ENCODE measurements at places on chromosomes 12 and 14.

DNA sequence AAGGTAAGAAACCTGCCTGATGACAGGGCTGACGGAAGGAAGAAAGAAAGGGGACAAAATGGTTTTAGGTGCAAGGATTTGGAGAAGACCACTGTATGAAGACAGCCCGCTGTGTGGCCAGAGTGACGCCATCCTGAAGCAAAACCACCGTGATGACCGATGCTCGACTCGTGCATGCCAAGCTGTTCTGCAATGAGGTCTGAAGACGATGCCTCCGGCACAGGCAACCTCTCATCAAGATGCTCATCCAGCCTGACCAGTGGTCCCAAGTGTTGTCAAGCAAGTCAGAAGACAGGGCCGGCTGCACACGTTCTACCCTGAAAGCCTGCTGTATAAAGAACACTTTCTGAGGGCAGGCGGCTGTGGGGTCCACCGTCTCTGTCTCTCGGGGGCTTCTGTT is 34.8 kb downstream of the STX2 start:
- no peak for DNase-seq

- DNase-seq, result no peak
Measured at GRCh38 chr12:574475-575128, 88.6 kb downstream of the NINJ2 start.

DNA sequence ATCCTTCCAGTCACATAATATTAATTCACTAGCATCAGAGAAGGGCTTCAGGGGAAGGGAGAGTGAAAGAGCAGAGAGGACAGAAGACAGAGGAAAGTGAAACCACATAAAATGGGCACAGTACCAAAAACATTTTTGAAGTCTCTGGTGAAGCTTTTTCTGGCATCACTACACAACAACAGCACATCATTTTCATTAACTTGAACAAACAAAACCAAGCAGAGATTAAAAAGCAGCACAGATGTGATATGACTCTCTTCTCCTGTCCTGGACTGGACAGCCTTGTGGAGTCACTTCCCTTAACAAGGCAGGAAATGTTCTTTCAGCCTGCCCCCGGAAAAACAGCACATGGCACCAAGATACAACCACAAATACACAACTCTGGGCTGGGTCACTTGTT is 112.0 kb downstream of the TSPAN8 start:
- no peak for DNase-seq

DNA sequence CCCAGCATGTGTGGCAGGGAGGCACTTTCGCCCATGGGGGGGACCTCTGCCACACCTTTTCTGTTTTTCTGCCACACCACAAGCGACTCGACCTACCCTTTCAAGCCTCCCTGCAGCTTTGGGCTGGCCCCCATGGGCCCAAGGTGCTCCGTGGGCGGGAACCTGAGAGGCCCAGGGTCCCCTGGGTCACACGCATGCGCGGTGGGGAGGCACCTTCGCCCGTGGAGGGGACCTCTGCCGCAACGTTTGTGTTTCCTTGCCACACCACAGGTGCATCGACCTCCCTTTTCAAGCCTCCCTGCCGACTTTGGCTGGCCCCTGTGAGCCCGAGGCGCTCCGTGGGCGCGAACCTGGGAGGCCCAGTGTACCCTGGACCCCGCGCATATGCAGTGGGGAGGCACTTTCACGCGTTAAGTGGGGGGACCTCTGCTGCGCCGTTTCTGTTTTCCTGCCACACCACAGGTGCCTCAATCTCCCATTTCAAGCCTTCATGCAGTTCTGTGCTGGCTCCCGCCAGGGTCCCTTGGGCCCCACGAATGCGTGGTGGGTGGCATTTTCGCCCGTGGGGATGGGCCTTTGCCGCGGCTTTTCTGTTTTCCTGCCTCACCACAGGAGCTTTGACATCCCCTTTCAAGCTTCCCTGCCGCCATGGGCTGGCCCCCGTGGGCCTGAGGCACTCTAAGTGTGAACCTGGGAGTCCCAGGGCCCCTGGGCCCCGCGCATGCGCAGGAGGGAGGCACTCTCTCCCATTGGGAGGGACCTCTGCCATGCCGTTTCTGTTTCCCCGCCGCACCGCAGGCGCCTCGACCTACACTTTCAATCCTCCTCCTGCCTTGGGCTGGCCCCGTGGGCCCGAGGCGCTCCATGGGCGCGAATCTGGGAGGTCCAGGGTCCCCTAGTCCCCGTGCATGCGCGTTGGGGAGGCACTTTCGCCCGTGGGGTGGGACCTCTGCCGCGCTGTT is 332.2 kb downstream of the ALG10 start:
- no peak for DNase-seq

DNA sequence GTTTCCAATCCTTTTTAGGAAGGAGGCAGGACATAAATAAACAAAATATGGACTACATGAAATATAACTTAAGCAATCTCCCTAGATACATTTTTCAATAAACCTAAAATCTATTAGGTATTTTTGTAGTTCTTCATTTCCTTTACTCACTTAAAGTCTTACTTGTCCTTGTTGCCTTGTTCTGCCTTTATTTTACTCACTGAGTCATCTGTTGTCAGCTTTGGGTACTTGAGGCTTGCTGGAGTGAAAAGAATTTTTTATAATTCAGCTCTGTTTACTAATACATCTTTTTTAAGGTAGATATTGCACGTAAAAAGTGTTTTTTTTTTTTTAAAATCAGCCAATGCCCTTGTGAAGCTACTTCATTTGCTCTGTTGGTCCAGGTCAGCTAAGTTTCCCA is 216.2 kb downstream of the PELI2 start:
- no peak for DNase-seq

DNA sequence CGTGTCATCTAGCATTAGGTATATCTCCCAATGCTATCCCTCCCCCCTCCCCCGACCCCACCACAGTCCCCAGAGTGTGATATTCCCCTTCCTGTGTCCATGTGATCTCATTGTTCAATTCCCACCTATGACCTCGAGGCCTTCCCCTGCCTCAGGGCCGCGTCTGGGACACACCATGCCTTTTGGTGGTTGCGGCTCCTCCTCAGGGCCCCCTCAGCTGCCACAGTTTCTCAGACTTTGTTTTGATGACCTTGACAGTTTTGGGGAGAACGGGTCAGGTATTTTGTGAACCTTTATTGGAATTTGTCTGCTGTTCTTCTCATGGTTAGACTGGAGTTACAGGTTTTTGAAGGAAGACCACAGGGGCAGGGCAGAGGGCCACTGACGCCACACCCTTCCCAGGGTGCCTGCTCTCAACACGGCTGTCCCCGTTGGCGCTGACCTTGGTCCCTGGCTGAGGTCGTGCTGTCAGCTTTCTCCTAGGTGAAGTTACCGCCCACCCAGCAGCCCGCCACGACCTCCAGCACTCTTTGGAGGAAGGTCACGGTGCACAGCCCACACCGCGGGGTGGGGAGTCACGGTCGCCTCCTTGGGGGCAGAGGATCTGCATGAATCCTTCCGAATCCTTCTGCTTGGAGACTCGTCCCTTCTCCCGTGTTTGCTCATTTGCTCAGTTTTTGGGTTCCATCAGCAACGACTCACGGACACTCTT is 130.5 kb downstream of the KIF26A start:
- peak; percentile 6 for DNase-seq

DNA sequence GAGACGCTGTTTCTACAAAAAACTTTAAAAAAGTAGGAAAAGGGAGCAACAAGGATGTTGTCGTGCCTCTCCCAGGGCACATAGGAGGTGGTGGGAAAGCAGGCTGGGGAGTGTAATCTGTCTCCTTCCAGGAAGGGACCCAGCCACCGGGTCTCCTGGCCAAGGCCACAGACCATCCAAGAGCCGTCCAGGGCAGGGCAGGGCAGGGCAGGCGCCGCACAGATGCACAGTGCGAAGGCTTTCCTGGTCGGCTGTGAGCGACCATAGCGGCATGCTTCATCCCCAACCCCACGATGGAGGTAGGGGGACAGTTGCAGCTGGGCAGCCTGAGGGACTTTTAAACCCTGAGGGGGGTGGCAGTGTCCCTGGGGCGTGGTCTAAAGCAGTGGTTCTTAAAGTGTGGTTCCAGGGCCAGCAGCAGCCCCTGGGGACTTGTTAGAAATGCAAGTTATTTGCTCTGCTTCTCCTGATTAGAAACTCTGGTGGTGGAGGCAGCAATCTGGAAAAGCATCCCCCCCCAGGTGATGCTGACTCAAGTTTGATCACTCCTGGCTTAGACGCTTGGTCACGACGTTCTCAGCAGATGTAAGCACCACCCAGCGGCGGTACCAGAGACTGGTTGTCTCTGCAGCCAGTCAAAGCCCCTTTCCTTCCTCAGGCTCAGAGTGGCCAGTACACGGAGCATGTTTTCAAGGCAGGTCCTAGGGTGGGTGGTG is 197.4 kb upstream of the PRMT8 start:
- no peak for DNase-seq

DNA sequence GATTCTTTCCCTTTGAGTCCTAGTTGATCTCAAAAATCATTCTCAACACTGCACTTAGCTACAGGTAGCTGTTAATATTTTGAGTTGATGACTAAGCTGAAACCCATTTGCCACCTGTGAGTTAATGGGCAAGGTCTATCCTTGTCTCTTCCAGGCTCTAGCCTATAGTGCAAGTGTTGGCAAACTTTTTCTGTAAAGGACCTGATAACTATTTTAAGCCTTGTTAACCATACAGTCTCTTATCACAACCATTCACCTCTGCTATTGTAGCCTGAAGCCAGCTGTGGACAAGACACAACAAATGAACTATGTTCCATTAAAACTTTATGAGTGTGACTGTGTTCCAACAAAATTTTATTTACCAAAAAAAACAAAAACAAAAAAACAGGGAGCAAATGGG is 19.4 kb downstream of the RAP1B start:
- DNase-seq, result no peak

DNA sequence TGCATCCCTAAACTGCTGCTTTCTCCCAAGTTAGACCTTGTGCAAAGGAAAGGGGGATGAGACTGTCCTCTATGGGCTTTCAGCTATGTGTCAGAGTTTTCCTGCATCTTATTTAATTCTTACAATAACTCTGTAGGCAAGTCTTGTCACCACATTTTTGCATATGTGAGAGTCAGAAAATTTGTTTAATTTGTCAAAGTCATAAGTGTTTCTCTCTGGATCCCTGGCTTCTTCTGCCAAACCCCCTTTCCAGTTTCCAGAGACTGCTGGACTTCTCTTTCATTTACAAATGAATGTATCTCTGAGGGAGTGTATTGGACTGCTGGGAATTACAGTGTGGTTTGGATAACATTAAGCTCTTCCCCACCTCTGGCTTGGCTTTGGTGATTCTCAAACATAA is 877.6 kb upstream of the SEL1L start:
- no peak for DNase-seq

GRCh38 chr14:101365329-101366158 is 195.8 kb upstream of the DIO3 start:
- peak; percentile 55 for DNase-seq

DNA sequence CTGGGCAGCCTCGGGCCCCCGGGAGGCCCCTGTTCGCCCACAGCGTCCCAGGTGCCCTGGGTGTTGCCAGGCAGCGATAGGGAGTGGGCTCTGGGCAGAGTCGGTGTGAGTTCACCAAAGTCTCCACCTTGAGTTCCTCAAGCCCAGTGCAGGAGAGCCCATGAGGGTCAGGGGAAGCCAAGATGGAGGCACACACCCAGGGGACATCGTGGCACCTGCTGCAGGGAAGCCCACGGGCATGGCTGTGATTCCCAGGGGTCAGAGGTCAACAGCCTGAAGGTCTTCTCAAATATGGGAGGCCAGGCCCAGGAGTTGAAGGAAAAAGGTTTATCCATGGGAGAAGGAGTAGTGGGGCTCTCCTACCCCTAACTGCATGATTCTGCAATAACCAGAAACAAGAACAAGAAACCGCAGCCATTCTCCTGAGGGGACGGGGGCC is 148.8 kb downstream of the ADGRD1 start:
- no peak for DNase-seq

GRCh38 chr12:1575408-1576401 is 18.7 kb downstream of the FBXL14 start:
- DNase-seq, result peak; percentile 41

DNA sequence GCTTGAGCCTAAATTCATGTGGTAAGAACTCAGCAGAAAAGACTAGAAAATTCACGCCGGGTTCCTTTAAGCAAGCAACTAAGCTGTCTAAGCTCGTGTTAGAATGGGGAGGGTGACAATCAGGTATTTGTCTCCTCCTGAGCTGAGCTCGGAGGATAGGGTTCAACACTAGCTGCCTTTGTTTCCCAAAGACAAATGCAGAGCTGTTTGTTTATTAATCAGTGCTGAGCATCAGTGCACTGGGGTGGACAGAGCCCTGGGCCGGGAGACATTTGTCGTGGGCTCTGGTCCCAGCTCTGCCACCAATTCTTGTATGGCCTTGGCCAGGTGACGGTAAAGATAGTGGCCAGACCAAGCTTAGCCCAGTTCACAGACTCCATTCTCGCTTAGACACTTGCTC is 43.7 kb downstream of the DEGS2 start:
- DNase-seq, result no peak

- no peak for DNase-seq
Measured at GRCh38 chr12:89327486-89328094, 24.7 kb downstream of the DUSP6 start.

DNA sequence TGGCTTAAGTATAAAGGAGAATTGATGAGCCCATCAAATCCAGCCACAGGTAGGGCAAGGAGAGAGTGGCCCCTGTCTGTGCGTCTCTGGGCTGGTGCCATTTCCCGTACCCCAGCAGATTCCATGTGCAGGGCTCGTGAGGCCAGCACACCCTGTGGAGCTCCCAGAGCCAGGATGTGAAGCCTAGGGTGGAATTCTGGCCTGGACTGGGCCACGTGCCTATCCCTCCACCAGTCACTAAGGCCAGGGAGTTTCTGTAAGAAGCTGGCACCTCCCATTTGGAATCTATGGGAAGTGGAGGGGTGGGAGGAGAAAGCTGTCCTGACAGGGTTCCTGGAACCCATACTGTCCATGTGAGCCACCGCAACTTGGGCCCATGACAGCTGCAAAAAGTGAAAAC is 148.5 kb downstream of the FOXN3 start:
- no peak for DNase-seq

DNA sequence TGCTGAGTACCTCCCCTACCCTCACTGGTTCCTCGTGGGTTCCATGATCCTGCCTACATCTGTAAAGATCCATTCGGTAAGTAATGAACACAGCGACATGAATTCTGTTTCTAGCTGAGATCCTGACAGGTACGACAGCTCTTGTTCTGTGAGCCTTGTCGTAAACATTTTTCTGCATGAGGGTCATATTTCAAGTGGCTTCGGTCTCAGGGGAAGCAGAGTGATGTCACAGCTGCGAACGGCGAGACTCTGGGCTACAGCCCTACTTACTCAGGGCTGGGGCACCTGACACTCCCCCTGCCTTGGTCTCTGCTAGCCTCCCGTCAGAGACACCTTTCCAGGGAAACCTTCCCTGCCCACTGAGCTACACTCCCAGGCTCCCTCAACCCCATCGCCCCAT is 85.8 kb downstream of the RBM19 start:
- DNase-seq, result no peak
